ENCODE measurements at places on chromosomes 7 and 10. TPM values are rescaled to one million over a fixed set of nuclear protein-coding genes. Genes with fewer than 3 reads are reported as not detected.

The EPHB4 gene
- 68.6 TPM for total RNA-seq

The LRRC4 gene
- total RNA-seq = 12.8 TPM

The ACADSB gene
- 24.0 TPM for total RNA-seq

The FAM20C gene
- total RNA-seq = 42.9 TPM

The LDB3 gene
- total RNA-seq = 2.2 TPM

The AOC1 gene
- total RNA-seq = 1.7 TPM

The IKZF5 gene
- total RNA-seq = 20.1 TPM

The ANKRD30A gene
- not detected for total RNA-seq

The TRIM50 gene
- not detected for total RNA-seq

The PON1 gene
- total RNA-seq = 0.24 TPM
